ENCODE measurements at places on chromosomes 5 and 9.

DNA sequence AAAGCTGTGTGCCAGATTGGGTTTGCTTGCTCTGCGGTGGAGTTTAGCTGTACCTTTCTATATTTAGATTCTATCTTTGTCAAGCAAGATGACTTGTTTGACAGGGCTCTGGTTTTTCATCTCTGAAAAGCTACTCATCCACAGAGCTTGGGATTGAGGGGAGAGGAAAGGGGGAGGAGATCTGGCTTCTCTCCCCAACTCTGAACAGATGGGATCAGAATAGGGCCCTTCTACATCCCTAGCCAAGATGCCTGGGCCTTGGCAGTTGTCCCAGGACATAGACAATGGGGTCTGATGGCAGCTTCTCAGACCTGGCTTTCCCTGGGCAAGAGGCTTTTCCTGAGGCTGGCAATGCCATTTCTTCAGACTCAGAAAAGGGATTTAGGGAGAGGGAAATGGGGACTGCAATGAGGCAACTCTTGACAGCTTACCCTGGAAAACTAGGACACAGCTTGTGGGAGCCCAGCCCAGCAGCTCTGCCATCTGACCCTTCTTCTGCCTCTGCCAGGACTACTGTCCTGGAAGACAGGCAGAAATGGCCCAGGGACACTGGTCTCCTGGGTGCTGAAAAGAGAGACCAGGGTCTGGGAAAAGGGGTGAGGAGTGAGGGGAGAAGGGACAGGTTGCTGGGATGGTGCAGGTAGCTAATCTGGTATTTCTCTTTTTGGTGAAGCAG lies 50.2 kb upstream of the ASTN2 start:
- DNase-seq = peak; percentile 81

GRCh38 chr5:7394889-7395431 lies 978 bp upstream of the ADCY2 start:
- no peak for DNase-seq

- DNase-seq = peak; percentile 21
These were observed 68.8 kb downstream of the ANKRD55 start for GRCh38 chr5:56164376-56164775.

DNA sequence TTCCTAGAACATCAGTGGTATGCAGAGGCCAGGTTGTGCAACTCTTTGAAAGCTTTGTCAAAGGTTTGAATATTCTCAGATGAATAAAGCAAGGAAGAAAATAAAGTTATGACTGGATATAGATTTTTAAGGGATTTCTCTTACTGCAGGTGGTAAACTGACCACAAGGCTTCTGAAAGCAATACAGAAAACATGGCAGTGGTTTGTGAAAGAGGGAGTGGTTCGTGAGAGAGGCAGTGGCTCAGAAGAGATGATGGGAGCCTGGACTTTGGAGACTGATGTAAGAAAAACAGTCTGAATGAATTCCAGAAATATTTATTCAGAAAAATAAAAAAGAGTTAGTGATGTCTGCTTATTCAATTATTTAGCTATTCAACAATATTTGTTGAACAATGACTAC lies 380.4 kb upstream of the CTNND2 start:
- DNase-seq = no peak

DNA sequence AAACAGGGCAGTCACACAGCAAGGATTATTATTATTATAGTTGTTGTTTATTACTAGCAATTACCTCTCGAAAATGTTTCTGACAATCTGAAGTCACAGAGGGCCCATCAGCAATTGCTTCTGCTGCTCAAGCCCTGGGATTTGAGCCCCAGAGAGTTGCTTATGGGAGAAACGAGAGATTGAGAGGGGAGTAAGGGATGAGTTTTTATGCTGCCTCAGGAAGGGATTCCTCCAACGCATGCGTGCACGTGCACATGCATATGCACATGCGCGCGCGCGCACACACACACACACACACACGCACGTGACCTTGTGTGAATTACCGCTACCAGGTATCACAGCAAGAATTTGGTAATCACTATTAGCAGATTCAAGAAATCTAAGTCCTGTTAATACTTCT lies 189.2 kb upstream of the TBC1D2 start:
- no peak for DNase-seq

DNA sequence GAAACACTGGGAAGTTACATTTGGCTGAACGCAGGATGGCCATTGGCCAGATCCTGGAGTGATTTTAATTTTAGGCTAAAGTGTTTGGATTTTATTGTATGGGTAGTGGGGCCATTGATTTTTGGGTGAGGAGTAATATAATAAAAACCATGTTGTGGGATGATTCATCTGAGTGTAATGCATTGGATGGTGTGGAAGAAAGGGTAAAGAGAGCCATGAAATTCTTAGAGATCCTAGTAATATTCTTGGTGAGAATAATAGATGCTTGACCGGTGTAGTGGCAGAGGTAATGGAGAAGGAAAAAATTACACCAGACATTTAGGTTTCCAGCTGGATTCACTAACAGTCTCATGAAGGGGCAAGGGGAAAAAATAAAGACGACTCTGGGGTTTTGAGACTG lies 158.1 kb downstream of the NPR3 start:
- no peak for DNase-seq

- DNase-seq = peak; percentile 63
These were observed 104.7 kb downstream of the EFNA5 start for GRCh38 chr5:107565791-107566767.

DNA sequence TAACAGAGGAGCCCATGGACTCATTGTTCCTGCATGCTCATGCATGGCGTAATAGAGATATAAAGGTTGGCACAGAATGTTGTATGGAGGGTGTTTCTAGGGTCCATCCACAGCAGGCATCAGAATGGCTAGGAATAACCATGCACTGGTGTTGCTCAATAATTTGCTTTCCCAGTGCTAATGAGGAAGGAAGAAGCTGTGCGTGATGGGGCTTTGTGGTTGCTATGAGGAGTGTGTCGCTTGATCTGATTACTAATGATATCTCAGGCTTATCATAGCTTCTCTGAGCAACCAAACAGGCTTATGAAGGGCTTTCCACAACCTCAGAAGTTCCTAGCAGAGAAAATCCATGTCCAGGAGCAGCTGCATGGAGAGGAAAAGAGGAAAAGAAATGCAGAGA lies 151.3 kb upstream of the TRPC7 start:
- no peak for DNase-seq

GRCh38 chr5:23506329-23507236 lies 826 bp upstream of the PRDM9 start:
- peak; percentile 83 for DNase-seq

DNA sequence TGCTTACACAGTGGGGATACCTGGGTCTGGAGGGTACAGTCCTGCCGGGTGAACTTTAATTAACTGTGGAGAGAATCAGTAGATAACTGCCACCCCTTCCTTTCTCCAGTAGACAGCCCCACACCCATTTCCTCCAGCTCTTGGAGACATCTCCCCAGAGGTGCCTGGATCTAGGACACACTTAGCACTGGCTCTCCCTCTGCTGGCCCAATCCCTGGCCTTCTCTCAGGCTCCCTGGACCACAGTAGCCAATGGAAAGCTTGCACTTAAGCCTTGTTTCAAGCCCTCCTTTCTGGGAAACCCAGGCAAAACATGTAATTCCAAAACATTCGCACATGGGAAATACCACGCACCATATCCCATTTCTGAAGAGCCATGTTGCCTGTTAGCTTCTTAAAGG lies 169.2 kb upstream of the GAS1 start:
- DNase-seq = no peak

- DNase-seq = peak; percentile 99
These were observed 3.5 kb downstream of the HEMGN start for GRCh38 chr9:97934321-97935115.

GRCh38 chr9:114722081-114722621 lies 40.2 kb upstream of the TEX48 start:
- DNase-seq = peak; percentile 53

DNA sequence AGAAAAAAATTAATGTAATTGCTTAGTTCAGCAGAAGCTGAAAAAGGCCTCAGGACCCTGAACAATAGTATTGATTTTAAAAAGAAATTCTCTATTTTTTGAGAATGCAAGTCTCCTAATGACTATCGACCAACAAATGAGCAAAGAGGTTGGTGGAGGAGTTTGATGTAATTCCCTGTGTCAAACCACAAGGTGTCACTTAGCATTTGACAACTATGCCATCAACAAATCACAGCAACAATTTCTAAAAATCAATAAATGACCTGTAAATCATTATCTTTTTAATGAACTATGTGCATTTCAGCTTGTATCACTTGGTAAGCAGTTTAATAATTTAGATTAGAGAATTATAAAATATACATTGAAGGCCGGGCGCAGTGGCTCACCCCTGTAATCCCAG lies 133.7 kb downstream of the PRELID2 start:
- DNase-seq = no peak

GRCh38 chr5:174479325-174479724 lies 245.1 kb upstream of the MSX2 start:
- no peak for DNase-seq

GRCh38 chr9:83675466-83675865 lies 32.3 kb downstream of the UBQLN1 start:
- DNase-seq = no peak

GRCh38 chr5:177311392-177311722 lies 341 bp downstream of the MXD3 start:
- peak; percentile 71 for DNase-seq

DNA sequence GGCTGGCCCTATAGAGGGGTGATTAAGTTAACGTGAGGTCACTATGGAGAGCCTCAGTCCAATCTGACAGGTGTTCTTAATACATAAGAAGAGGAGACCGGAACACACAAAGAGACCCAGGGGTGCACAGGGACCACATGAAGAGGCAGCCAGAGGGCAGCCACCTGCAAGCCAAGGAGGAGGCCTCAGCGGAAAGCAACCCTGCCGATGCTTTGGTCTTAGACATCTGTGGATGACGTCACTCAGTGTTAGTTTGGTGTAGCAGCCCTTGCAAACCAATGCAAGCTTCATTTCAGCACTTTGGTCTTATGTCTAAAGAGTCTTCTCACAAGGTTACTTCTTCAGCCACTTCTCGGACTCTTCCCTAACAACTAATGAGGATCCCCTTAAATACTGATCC lies 47.6 kb upstream of the GRHPR start:
- DNase-seq = no peak

- no peak for DNase-seq
These were observed 149.9 kb upstream of the SMIM23 start for GRCh38 chr5:171635561-171636245.

DNA sequence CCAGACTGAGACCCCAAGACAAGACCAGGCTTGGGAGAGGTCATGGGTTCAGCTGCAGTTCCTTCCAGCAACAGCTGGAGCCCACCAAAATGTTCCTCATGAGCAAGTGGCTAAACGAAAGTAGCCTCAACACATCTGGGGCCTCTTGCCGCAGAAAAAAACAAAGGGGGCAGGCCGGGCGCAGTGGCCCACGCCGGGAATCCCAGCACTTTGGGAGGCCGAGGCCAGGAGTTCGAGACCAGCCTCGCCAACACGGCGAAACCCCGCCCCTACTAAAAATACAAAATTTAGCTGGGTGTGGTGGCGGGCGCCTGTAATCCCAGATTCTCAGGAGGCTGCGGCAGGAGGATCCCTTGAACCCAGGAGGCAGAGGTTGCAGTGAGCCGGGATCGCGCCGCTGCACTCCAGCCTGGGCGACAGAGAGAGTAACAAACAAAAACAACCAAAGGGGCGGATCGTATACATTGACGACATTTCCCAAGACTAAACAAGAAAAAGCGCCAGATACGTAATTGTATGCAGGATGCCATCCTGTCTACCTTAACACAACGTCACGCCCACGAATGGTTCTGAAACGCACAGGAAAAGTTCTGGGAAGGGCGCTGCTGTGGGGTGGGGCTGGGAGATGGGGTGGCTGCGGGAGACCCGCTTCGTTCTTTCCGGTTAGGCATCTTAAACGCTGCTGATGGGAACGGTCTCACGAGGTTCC lies 1.7 kb downstream of the INPP5E start:
- DNase-seq = no peak

DNA sequence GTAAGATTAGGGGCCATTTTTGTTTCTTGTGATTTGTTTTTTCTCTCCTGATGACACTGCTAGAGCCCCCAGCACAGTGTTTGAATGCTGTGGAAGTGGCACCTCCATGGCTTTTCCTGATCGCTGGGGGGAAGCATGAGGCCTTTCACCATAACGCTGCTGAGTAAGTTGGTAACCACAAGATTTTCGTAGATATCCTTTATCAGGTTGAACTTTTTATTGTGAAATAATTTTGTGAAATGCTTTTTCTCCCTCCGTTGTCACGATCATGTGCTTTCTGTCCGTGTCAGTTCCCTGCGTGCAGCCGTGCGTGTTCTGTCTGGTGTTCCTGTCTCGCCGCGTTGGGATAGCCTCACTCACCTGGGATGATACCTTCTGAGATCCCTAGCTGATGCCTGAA lies 59.4 kb downstream of the EHMT1 start:
- no peak for DNase-seq

GRCh38 chr9:20511686-20512085 lies 110.6 kb downstream of the MLLT3 start:
- peak; percentile 18 for DNase-seq

DNA sequence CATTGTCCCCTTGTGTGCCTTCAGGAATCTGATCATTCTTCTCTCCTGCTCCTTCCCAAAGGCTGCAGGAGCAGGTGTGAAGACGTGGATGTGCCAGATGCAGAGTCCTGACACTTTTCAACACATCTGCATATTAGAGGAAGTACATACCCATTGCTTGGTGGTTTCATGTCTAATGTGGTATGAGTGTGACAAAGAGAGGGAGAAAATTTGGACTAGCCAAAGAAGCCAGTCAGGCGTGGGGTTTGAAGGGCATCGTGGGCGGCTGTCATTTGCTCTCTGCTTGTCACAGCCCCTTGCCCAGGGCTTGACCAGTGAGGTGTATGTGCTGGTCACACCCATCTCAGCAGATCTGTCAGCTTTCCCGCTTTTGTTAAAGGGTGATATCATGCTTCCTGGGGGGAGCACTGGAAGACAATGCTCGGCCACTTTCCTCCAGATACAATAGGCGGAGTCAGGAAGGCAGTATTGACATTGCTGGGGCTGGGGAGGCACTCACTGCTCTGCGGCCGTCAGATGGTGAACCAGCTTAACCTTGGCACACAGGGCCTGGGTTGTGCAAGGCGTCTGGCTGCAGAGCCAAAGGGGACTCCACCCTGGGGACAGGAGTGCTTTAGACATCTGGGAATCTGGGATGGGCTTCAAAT lies 8.6 kb downstream of the TEK start:
- peak; percentile 94 for DNase-seq

DNA sequence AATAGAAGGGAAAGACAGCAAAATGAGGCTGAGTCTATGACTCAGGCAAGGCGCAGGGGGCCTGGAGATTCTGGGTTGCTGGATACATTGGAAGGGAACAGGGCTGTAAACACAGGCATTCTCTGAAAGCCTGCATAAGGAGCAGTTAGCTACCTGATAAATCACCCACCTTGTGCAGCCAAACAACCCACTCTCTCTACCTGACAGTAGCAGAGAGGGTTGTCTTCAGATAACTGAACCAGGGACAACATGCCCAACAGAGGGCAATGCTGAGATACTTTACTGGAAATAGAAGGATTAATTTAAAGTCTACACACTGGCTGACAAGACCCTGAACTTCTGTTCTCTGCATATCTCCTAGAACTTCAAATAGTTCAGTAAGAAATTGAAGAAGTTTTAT lies 161.6 kb downstream of the KCTD16 start:
- DNase-seq = peak; percentile 89

- DNase-seq = peak; percentile 84
These were observed 269.9 kb downstream of the MEF2C start for GRCh38 chr5:88613051-88613450.

GRCh38 chr5:146849694-146850303 lies 28.8 kb downstream of the PPP2R2B start:
- no peak for DNase-seq
